Spinal cord (tissue), 10 donors: ENCODE measurements at places on chromosomes 6 and 20.

DNA sequence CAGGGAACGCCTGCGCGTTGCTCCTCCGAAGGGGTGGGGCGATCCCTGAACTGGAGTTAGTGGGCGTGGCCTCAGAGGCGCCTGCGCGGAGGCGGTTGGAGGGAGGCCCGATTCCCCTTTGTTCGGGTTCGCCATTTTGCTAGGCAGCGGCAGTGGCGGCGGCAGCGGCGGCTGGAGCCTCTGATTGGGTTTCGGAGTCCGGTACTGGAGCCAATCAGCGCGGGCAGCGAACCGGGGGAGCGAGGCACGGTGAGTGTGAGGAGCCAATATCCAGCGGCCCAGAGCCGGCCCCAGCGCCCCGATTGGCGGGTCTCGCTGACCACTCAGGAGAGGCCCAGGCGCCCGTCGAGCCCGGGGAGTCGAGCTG lies at the start of gene NFYA:
Gene NFYA, plus strand, starts transcription at position 139 of the 367 bp plus-strand sequence. CDS start 6,116 bp downstream, outside the sequence.
- DNase-seq: no peak

DNA sequence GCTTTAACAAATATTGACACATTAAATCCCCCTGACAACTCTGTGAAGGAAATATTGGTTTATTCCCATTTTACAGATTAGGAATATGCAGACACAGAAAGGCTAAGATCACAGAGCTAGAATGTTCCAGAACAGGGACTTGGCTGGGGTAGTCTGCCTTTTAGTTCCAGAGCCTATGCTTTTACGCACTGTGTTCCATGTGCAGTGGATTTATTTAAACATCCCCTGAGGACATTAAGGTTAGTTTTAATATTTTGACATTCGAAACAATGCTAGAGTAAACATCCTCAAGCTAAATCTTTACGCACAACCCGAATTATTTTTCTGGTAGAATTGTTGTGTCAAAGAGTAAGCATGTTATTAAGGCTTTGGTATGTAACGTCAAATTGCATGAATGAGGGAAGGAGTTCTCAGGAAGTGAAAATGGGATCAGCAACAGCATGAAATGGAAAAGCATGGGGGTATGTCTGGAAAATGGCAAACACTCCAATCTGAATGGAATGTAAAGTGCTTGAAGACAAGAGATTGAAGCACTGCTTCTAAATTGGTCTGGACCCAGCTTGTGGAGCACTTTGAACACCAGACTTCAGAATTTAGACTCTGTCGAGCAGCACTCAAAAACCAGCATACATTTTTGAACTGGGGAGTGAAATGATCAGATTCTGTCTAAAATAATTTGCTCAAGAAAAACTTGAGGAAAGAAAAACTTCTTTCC lies 429.9 kb downstream of the CD83 start:
- no peak for DNase-seq

GRCh38 chr6:31558318-31558625 lies 10.9 kb downstream of the NFKBIL1 start:
- DNase-seq: no peak

GRCh38 chr20:34945315-34946077 lies 10.1 kb downstream of the GSS start:
- no peak for DNase-seq

GRCh38 chr6:41439524-41440418 lies 104.4 kb downstream of the NCR2 start:
- no peak for DNase-seq
